ENCODE measurements at places on chromosomes 6 and 20.

DNA sequence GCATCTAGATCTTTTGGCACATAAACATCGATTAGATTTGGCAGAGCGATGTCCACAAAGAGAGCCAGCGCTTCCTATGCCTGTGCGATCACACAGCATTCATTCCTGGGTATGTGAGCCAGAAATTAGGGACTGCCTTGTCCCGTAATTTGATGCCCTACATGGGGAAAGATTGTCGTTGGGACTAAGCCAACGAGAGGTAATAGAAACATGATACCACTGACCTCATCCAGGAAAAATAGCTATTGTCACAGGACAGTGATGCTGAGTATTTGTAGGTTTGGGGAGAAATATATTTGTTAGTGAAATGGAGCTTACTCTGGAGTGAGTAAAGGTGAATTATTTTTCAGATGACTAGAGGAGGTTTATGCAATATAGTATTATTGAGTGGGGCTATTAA lies 154.0 kb downstream of the TSHZ2 start:
- no peak for DNase-seq

GRCh38 chr6:98957450-98957849 lies 9.7 kb upstream of the FBXL4 start:
- no peak for DNase-seq

- no peak for DNase-seq
Measured at GRCh38 chr6:53517021-53517420, 27.9 kb downstream of the GCLC start.

- peak; percentile 60 for DNase-seq
Measured at GRCh38 chr6:252775-253535, 39.3 kb upstream of the DUSP22 start.

- no peak for DNase-seq
Measured at GRCh38 chr6:32167761-32168262, 3.4 kb downstream of the EGFL8 start.

DNA sequence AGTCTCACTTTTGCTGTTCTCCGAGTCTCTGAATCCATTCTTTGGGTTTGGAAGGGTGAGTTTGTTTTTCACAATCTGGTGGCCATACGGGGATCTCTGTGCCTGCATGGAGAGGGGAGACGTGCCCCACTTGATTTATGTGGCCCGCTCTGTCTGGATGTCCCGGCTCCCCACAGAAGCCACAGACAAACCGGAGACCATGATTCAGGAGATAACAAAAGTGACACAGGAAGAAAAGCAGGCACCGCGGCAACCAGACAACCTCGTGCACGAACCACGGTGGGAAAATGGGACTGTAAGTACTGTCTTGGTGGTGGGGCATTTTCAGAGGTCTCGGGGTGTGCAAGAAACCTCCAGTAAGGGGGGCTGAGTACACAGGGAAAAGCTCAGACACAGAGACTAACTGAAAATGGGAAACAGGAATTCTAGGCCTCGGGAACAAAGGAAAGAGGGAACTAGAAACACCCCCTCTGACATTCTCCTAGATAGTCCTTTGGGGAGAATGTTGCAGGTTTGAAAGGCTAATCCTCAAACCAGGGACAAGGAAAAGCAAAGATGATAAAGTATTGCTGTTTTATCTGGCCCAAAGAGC lies 22.1 kb upstream of the ZNF318 start:
- DNase-seq: no peak

GRCh38 chr6:1610497-1611321 lies 994 bp downstream of the FOXC1 start:
- DNase-seq: no peak

DNA sequence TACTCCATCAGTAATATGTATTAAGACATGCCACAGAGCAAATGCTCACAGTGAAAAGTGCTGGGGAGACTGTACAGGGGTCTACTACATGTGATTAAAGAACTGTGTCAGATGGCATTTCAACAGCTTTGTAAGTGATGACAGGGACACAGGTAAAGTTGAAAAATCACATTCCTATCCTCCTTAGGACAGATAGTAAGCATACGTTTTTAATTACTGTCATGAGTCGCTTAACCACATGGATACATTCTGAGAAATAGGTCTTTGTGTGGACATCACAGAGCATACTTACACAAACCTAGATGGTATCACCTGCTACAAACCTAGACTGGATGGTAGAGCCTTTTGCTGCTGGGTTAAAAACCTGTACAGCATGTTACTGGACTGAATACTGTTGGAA lies 645.8 kb upstream of the AGPAT4 start:
- no peak for DNase-seq

DNA sequence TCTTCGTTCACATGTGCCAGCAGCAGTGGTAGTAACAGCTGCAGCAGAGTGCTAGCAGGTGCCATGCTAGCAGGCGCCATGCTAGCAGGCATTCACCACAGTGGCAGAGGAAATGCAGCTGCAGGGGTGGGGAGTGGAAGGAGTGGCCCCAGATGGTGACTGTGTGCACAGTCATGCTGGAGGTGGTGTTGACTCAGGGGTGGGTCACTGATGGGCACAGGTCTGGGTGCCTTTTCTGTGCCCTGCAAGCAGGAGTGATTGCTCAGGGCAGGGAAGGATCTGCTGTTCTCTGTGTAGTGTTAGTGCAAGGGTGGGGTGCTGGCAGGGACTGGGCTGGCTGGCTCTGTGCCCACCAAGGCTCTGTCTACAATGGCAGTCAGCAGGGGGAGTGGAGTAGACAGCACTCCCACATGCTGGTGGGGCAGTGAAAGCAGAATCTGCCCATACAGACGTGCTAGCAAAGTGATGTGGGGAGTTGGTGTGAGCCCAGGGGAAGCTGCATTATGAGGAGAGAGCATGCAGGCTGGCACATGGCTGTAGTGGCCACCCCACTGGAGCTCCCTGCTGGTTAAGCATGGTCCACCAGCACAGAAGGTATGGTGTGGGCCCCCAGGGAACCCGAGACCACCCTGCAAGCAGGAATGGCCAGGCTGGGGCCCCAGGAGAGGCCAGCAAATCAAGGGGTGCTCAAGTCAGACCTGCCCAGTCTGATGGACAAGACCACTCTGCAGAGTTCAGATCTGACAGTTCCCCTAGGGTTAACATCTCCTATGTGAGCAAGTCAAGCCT lies 11.4 kb upstream of the TSPYL4 start:
- DNase-seq: no peak

DNA sequence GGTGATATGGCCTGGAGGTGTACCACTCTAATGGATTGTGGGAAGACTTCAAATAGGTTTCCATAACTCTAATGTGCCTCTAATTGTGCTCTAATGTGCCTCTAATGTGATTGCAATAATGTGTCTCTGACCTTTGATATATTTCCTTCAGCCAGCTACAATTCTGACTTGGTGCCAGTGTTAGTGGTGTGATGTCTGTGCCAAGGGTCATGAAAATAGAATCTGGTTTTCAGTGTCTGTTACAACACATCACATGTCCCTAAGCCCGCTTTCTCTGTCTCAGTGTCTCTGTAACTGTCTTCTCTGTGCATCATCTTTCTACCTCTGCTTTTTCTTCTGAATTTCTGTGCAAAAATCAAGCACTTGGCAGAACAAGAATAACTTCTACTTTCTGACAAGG lies 77.2 kb upstream of the ECI2 start:
- no peak for DNase-seq

DNA sequence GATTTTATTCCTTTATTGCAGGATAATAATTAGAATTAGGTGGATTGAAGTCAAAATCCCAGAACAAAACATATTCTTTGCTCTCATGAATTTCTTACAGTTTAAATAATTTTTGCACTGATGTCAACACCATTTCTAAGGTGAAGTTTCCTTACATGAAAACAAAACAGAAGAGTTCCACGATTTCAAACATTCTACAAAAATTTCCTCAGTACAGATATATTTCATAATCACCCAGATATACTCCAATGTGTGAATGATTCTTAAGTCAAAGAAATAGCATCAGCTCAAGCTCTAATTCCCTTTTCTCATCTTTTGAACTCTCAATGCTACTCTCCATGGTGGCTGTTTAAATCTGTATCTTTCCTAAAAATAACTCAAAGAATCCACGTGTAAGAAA lies 39.5 kb upstream of the THBS2 start:
- DNase-seq: no peak

DNA sequence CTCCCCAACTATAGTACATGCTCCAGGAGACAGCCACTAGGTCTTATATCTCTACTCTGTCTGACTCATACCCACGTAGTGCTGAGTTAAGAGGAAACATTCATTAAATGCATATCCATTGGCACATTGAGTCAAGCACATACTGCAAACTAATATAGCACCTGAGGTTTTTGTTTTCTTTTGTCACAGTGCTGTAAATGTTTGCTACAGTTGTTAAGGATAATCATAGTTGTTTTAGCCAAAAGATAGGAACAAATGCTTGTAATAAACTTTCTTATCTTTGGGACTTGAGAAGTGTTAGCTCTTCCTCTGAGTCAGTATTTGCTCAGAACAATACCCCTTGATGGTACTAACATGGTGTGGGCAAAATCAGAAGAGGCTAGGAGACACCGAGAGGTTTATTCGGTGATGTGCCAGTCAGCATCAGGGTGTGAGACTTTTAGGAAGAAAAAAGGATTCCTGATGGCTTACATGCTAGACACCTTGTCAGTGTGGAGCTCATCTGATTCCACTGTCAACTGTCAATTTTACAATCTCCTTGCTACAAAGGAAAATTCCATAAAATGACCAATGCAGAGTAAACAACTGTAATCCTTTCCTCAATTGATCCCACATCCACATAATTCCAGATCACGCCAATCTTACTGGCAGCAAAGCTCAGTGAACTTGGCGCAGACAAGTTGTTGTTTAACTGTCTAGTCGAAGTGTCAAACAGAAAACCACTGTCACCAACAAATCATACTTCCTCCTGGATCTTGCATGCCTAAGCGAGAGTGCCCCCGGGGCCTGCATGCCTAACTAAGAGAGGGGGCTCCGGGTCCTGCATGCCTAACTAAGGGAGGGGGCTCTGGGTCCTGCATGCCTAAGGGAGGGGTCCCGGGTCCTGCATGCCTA lies 36.1 kb downstream of the ELOVL2 start:
- no peak for DNase-seq

DNA sequence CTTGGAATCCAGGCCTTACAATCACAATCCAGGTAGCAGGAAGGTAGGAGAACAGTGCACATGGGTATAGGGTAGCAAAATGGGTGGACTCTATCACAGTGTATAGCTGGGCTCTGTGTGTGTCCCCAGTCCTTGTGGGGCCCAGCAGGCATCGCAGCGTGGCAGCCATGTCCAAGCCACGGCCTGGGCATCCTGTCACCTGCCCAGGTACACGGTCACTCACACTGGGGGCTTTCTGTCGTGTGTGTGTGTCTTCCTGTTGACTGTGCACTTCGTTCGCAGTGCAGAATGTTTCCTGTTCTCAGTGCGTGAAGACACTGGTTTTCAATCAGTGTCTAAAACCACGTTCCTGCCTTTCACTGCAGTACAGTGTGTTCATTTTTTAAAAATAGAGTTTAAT lies 523.2 kb upstream of the JARID2 start:
- no peak for DNase-seq

- DNase-seq: no peak
Measured at GRCh38 chr6:150238336-150238741, 95.5 kb downstream of the PPP1R14C start.

All from GM12878 (cell line).